Stimulated activated CD4-positive, alpha-beta T cell treated with anti-CD3 and anti-CD28 coated beads, Interleukin-1b, Interleukin-23, amount 100 ng/mL, for 4 hours (primary cell): ENCODE measurements at places on chromosomes 6 and 20.

DNA sequence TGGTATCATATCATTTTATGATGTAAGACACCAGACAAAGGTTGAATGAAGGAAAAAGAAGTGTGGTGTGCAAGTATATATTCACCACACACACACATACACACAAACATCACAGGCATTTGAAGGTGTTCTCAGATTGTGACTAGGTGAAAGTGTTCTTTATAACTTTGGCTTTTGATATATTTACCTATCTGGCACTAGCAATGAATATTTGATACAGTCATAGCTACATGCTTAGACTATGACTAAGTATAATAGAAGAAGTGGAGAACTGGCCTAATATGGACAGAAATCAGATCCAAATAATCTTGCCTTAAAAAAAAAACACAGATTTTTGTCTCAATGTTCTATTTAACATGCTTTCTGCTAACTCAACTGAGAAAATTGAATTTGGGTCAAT, 809.9 kb downstream of the KIF16B start:
- DNase-seq, result no peak

- no peak for DNase-seq
Measured at GRCh38 chr20:2149507-2149906, 47.9 kb downstream of the STK35 start.

- no peak for DNase-seq
Measured at GRCh38 chr6:168138436-168138835, 59.4 kb upstream of the FRMD1 start.

- DNase-seq, result no peak
Measured at GRCh38 chr6:144785056-144785455, 499.9 kb downstream of the UTRN start.

DNA sequence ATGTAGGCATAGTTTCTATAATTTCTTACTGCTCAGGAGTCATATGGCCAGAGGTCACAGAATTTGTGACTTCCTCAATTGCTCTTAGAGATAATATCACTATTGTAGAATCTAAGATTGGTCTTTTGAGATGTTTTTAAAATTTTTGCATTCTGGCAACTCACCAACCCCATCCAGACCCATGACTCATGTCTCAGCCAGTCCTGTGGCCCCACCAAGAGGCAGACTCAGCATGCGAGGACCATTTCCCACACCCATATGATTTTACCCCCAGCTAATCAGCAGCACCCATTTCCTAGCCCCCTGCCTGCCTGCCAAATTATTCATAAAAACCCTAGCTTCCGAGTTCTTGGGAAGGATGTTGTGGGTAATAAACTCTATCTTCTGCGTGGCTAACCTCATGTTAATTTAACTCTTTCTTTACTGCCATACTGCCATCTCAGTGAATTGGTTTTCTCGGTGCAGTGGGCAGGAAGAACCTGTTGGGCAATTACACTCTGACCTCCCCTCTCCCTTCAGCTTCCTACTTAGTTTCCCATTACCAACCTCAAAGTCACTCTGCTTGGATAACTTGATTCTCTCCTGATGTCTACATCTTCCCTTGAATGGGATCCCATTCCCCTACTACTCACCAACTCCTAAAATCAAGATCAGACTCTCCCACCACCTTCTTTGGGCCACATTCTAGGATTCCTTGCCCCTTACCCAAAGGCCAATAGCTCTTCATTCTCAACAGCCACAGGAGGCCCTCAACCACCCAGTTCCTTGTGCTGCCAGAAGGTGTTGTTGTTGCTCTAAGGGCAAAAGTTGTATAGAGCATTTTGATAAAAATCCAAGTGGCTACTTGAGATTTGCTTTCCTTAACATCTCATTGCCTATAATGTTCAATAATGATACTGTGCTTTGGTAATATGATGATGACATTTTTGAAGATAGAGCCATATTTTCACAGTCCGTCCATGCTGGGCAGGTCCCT, 16.2 kb upstream of the IYD start:
- no peak for DNase-seq

DNA sequence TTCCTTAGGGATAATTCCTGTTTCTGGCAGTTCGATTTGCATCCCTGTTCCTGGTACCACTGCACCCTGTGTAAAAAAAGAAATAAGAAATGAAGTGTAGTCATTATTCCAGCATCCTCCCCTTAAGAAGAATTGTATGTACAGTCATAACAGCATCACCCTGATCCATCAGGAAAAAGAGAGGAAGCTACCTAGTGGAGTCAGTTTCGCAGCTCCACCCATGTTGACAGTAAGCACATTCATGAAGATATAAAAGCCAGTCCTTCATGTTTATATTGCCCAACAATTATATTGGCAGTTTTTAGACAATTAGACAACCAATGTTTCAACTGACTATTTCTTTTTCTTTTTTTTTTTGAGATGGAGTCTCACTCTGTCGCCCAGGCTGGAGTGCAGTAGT, 21.2 kb upstream of the HLA-G start:
- no peak for DNase-seq

DNA sequence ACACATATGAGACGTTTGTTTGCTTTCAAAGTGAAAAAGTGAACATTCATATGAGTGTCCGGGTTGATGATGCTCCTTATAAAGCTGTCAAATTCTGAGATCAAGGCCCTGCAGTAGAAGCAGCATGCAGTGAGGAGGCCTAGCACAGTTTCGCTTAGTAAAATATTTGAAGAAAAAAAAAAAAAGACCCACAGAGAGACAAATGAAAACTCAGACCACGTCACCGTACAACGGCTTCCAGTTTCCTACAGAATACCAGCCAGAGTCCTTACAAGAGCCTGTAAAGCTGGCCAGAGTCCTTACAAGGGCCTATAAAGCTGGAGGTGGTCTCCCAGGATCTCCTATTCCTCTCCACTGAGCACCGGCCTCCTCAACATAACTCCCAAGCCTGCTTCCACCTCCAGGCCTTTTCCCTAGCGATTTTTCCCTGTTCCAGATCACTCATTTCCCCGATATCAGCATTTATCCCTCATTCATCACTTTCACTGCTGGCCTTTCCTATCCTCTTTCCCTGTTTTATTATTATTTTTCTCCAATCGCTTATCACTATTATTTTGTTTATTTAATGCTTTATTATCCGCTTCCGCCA, 1.5 kb upstream of the HMGN4 start:
- no peak for DNase-seq

DNA sequence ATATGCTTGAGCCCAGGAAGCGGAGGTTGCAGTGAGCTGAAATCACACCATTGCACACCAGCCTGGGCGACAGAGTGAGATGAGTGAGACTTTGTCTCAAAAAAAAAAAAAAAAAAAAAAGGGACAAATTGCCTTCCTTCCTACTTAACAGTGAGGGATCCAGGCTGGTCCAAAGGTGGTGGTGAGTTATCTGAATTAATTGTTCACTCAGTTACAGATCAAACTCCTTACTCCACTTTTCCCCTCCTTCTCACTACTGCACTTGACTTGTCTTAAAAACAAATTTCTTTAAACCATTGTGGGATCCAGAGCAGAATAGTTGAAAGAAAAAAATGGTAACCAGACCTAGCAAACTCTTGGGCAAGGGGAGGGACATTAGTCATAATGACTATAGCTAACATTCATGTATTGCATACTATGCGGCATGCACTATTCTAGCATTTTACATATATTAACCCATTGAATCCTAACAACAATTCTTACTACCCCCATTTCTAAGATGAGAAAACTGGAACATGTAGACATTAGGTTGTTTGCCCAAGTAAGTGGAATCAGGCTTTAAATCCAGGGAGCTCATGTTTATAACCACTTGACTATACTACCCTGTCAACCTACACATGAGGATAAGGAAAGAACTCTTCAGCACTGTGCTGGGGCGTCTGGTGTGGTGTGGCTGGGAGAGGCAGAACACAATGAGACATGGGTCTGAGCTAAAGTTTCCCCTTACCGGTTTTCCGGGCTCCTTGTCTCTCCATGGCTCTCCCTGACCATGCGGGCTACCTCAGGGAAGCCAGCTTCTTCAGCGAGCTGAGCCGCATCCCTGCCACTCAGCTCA, 1.5 kb downstream of the GPANK1 start:
- DNase-seq, result no peak

DNA sequence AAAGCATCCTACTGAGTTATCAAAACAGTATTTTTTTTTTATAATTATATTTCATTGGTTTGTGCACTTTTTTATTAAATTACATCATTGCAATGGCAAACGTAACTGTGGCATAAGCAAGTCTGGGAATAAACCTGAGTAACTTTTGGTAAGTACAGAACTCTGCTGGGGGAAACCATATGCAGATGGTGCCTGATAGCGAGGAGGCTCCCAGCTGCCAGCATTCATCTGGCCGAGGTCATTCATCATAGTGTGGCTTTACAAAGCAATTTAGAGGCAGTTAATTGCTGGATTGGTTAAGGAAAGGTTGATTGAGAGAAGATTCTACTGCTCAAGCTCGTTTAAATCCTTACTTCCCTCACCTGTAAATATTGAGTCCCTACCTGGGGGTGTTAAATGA, 52.6 kb downstream of the HECA start:
- no peak for DNase-seq

- DNase-seq, result no peak
Measured at GRCh38 chr20:41111578-41111951, 25.8 kb upstream of the PLCG1 start.

DNA sequence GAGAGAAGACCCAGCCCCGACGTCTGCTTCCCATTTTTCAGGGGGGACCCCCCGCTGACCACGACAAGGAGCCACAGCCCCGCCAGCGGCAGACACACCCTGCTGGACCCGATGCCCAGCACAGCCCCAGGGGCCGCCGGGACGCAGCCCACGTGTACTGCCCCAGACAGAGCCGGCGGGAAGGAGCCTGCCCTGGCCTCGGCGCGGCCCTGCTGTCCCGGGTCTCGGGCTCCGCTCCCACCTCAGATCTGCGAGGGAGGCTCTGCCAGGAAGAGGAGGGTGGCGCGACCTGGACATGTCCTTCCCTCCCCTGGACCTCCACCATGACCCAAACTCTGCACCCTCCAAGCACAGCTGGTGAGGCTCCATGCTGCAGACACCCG, 54.7 kb downstream of the KCNQ2 start:
- DNase-seq, result no peak
